Stimulated activated CD8-positive, alpha-beta memory T cell treated with anti-CD3 and anti-CD28 coated beads, Interleukin-15, amount 100 ng/mL, for 48 hours (primary cell): ENCODE measurements at places on chromosomes 16 and 17.

DNA sequence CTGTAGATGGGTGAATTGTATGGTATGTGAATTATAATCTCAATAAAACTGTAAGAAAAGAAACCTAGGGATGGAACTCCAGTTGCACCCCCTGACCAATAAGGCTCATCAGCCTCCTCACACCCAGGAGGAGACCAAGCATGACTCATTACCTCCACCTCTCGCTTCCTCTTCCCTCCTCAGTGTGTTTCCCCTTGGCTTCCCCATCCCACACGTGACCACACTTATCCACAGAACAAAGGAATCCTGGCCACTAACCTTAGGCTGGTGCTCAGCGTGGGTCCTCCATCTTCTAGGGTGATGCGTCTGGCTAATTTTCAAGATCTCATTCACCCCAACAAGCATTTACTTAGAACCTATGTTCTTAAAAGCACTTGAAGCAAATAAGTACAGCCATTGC lies 36.2 kb upstream of the MAP3K14 start:
- peak; percentile 27 for DNase-seq

- DNase-seq, result no peak
Observed at GRCh38 chr16:83541231-83541630, 266.5 kb upstream of the HSBP1 start.

GRCh38 chr16:76389126-76389525 lies 111.9 kb downstream of the CNTNAP4 start:
- no peak for DNase-seq

- DNase-seq, result no peak
Observed at GRCh38 chr17:53472586-53472985, 350.1 kb upstream of the KIF2B start.

DNA sequence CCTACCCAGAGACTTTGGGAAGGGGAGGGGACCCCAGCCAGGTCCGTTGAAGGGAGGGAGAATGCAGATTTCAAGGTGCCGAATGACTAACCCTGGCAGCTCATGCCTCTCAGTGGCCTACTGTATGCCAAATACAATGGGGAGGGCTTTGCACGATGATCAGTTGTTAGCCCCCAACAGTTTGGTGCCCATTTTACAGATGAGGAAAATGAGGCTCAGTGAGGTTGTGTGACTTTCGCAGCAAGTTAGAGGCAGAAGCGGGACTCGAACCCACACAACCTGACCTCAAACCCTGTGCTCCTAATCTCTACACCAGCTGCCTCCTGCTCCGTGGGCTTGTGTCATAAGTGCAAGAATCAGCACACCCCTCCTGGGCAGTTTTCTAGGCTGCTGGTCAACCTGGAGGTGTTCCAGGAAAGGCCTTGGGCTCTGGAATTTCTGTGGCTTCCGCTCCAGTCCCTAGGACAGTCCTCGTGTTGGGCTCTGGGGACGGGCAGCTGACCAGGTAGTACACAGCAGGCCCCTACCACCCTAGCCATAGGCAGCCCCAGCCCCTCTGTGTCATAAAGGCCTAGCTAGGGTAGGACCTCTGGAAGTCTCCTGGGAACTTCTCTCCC lies 11.9 kb upstream of the NAGPA start:
- no peak for DNase-seq

GRCh38 chr17:72205357-72205756 lies 84.5 kb downstream of the SOX9 start:
- DNase-seq, result no peak

GRCh38 chr17:45200701-45201100 lies 21.0 kb upstream of the FMNL1 start:
- DNase-seq, result no peak

DNA sequence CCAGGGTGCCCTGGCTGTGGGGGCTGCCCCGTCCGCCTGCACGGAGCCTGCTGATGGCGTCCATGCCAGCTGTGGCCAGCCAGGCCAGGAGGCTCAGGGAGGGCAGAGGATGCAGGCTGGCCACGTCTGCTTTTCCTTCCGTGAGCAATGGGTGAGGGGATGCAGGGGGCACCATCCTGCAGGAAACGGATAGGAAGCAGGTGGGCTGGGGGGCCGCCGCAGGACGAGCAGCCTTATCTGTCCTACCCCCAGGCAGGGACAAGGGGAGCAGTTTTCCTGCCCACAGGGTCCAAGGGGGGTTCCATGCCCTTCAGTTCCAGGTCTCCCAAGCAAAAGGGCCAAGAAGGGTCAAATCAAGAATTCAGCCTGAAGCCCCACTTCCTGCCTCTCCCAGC lies 6.8 kb downstream of the DUS1L start:
- no peak for DNase-seq

GRCh38 chr17:29621751-29622194 lies 939 bp downstream of the CORO6 start:
- no peak for DNase-seq

- DNase-seq, result no peak
Observed at GRCh38 chr17:63519972-63520882, 2.9 kb upstream of the KCNH6 start.

GRCh38 chr17:64496348-64496785 lies 487 bp downstream of the POLG2 start:
- DNase-seq, result no peak
